Activated naive CD4-positive, alpha-beta T cell treated with anti-CD3 and anti-CD28 coated beads for 36 hours (primary cell): ENCODE measurements at places on chromosomes 4 and X. TPM values are rescaled to one million over a fixed set of nuclear protein-coding genes. Genes with fewer than 3 reads are reported as not detected.
A peak's percentile ranks its signal among the peaks of the same experiment; 100 is the strongest.

NALF2 gene
- 0.29 TPM for total RNA-seq

ASB11 gene
- total RNA-seq, result not detected

TMSB15A gene
- total RNA-seq, result 1.5 TPM

CHRNA9 gene
- total RNA-seq, result not detected

MGAT4D gene
- total RNA-seq, result not detected

MAGEB1 gene
- not detected for total RNA-seq

PAK3 gene
- total RNA-seq, result 0.55 TPM

ARMCX1 gene
- total RNA-seq, result 3.0 TPM

H2BW2 gene
- total RNA-seq, result not detected

DNA sequence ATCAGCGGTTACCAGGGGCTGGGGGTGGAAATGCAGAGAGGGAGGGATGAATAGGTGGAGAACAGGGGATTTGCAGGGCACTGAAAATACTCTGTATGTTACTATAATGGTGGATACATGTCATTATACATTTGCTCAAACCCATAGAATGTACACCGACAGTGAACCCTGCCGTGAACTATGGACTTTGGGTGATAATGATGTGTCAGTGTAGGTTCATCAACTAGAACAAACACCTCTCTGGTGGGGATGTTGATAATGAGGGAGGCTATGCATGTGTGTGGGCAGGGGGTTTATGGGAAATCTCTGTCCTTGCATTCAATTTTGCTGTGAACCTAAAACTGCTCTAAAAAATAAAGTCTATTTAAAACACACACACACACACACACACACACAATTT, 11.5 kb downstream of the HPSE start:
- H3K4me3 ChIP-seq, result no peak overlapping the region
- no peak for DNase-seq
- H3K27ac ChIP-seq, result no peak overlapping the region
- H3K27me3 ChIP-seq, result no peaks in the 10 kb centered on the region
- H3K36me3 ChIP-seq, result peaks cover 14% of the 10 kb centered on the region

GRCh38 chrX:40281336-40282005, 183.7 kb upstream of the BCOR start:
- H3K27ac ChIP-seq, result no peak overlapping the region
- H3K4me1 ChIP-seq, result peaks cover 12% of the 10 kb centered on the region
- DNase-seq, result peak; percentile 17
- no peak overlapping the region for H3K4me3 ChIP-seq
- H3K36me3 ChIP-seq, result no peaks in the 10 kb centered on the region

DNA sequence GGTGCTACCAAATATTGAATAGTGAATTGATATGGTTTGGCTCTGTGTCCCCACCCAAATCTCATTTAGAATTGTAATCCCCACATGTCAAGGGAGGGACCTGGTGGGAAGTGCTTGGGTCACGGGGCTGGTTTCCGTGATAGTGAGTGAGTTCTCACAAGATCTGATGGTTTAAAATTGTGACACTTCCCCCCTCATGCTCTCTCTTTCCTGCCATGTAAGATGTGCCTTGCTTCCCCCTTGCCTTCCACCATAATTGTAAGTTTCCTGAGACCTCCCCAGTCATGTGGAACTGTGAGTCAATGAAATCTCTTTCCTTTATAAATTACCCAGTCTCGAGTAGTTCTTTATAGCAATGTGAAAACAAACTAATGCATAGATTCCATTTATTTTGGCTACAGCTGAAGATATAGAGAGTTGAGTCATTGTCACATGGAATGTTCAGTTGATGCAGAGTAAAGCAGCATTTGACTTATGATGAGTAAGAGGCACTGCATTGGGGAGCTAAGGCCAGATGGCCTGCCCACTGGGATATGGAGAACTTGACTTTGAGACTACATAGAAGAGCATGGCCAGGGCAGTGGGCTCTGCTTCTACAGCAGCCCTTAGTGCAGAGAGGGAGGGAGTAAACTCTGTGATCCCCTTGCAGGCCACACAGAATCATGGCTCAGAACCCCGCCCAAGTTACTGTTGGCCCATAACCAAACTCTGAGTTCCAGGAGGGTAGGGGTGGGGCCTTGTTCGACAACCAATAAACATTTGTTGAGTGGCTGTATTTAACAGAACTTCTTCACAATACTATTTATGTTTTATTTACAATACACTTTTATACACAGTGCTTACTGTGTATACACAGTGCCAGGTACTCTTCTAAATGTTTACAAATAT, 34.2 kb downstream of the RAI2 start:
- no peaks in the 10 kb centered on the region for H3K4me1 ChIP-seq
- peaks cover 4% of the 10 kb centered on the region for H3K36me3 ChIP-seq
- no peak overlapping the region for H3K27ac ChIP-seq
- no peak for DNase-seq

GRCh38 chrX:71118985-71119535, 664 bp downstream of the MED12 start:
- DNase-seq, result no peak
- H3K27ac ChIP-seq, result peak overlapping the region; percentile 90
- peaks cover 7% of the 10 kb centered on the region for H3K36me3 ChIP-seq

DNA sequence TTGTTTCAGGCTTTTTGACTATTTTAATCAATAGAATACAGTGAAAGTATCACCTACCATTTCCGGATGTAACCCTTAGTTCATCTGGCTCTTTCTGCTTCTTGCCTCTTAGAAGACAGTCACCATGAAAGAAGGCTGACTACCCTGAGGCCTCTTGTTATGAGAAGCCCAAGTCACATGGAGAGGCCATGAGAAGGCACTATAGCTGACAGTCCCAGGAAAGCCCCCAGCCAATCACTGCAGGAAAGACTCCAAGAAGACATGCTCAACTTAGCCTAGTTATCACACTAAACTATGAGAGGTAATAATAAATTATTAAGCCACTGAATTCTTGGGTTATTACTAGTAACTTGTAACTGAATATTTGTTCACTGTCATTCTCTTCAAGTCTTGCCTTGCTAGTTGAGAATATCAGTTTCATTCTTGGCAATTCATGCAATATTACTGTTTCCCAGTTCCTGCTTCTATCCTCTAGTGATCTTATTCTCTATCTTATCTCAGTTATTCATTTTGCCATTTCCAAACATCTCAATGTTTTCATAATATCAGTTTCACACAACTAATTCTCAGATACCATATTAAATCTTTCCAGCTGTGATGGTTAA, 57.1 kb upstream of the GUCY1A1 start:
- no peak overlapping the region for H3K27ac ChIP-seq
- H3K36me3 ChIP-seq, result no peaks in the 10 kb centered on the region
- H3K4me1 ChIP-seq, result no peaks in the 10 kb centered on the region
- H3K4me3 ChIP-seq, result no peak overlapping the region
- no peak for DNase-seq

DNA sequence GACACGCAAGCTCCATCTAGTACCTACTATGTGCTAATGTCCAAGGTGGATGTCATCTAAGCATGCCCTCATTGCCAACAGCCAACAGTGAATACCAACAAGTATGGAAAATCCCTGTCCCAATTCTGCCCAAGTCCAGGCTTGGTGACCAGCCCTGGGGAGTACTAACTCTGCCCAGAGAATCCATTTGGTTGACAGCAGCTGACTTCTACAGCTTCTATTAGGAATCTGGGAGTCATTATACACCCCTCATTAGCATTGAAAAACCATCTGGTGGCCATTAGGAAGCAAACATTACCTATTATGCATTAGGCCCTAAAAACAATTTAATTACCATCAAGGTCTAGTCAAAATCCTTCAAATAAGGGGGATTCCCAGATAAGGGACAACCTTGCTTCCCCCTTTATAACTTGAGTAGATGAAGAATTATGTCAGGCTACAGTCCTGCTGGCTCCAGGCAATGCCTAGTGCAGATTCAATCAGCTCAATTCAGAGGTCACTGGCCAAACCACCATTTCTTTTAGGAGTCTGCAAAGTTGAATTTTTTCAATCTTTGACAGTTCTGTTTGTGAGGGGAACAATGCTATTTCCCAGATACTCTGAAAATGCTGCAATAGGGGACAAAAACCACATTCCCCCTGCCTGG, 228.0 kb upstream of the LDB2 start:
- DNase-seq, result no peak
- H3K4me3 ChIP-seq, result no peak overlapping the region
- no peak overlapping the region for H3K27ac ChIP-seq
- no peaks in the 10 kb centered on the region for H3K4me1 ChIP-seq

DNA sequence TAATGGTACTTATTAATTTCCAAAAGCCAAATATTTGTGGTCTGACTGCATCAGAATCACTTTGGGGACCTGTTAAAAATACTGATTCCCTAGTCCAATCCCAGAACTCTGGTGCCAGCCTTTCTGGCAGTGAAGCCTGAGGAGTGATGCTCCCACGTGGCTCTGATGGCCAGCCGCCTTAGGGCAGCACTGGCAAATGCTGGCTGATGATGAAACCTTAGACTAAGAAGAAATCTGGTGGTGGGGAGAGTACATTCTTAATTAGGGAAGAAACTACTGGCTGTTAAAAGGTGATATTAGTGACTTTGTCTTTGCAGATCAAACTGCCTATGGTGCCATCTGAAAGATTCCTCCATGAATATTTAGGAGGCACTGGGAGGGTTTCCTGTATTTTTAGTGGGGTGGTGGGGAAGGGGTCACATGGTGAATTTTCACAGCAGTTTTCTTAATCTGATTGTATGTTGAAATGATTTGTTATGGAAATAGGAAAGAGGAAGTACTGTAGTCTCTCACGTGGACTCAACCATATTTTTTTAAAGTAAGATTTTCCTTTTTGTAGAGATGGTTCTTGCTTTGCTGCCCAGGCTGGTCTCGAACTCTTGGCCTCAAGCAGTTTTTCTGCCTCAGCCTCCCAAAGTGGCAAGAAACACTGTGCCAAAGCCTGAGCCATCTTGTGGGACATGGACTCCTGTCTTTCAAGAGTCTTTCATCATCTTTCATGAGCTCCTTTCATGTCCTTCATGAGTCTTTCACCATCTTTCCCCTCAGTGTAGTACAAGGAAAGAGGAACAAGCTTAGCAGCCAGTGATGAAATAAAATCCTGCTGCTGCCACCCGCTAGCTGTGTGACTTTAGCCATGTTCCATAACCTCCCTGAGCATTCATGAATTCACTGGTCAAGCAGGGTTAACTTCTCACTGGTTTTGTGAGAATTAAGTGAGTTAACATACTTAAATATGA, 90.8 kb downstream of the ZNF330 start:
- H3K4me3 ChIP-seq, result no peak overlapping the region
- H3K27me3 ChIP-seq, result peaks cover 4% of the 10 kb centered on the region
- H3K36me3 ChIP-seq, result no peaks in the 10 kb centered on the region
- DNase-seq, result no peak
- H3K4me1 ChIP-seq, result peaks cover 2% of the 10 kb centered on the region

DNA sequence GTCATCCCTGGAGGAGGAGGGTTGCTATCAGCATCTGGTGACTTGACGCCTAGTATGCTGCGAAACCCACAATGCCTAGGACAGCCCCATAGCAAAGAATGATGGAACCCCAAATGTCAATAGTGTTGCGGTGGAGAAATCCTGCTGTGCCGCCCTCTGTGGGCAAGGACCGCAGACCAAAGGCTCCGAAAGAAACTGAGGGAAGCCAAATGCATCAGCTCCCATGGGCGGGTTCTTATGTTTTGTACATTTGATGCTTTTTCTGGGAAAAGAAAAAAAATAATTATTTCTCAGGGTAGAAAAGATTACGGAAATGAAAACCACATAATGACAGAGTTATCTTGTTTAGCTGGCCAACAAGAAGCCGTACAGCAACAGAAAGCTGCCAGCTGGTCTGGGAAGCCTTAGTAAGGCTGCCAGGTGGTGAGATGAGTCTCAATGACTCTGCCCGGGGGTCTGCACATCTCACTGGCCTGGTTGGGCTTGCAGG, 95.0 kb upstream of the TBL1X start:
- DNase-seq, result peak; percentile 6
- H3K36me3 ChIP-seq, result no peaks in the 10 kb centered on the region

- peaks cover 31% of the 10 kb centered on the region for H3K4me1 ChIP-seq
- no peak overlapping the region for H3K4me3 ChIP-seq
- peaks cover 78% of the 10 kb centered on the region for H3K27me3 ChIP-seq
- H3K36me3 ChIP-seq, result peaks cover 8% of the 10 kb centered on the region
- DNase-seq, result no peak
These were observed 19.6 kb downstream of the NKX3-2 start for GRCh38 chr4:13524504-13525243.

GRCh38 chr4:40283413-40283812, 51.7 kb upstream of the CHRNA9 start:
- no peaks in the 10 kb centered on the region for H3K27me3 ChIP-seq
- peak overlapping the region; percentile 19 for H3K4me3 ChIP-seq
- H3K27ac ChIP-seq, result peak overlapping the region; percentile 94
- peaks cover 11% of the 10 kb centered on the region for H3K36me3 ChIP-seq
- DNase-seq, result peak; percentile 44

GRCh38 chrX:103913356-103914020, 48.9 kb upstream of the TMSB15B start:
- H3K27ac ChIP-seq, result no peak overlapping the region
- no peak for DNase-seq
- H3K27me3 ChIP-seq, result no peaks in the 10 kb centered on the region

- peaks cover 10% of the 10 kb centered on the region for H3K4me1 ChIP-seq
- peaks cover 2% of the 10 kb centered on the region for H3K36me3 ChIP-seq
- no peak overlapping the region for H3K27ac ChIP-seq
- no peak for DNase-seq
These were observed 1.2 kb downstream of the USP46 start for GRCh38 chr4:52657618-52658501.

- peaks cover 2% of the 10 kb centered on the region for H3K4me1 ChIP-seq
- DNase-seq, result no peak
- H3K36me3 ChIP-seq, result no peaks in the 10 kb centered on the region
- H3K27ac ChIP-seq, result no peak overlapping the region
- no peak overlapping the region for H3K4me3 ChIP-seq
- no peaks in the 10 kb centered on the region for H3K27me3 ChIP-seq
These were observed 417.4 kb downstream of the CCSER1 start for GRCh38 chr4:90544532-90545045.

- no peaks in the 10 kb centered on the region for H3K4me1 ChIP-seq
- no peak for DNase-seq
- no peaks in the 10 kb centered on the region for H3K36me3 ChIP-seq
- no peaks in the 10 kb centered on the region for H3K27me3 ChIP-seq
- no peak overlapping the region for H3K27ac ChIP-seq
These were observed 489.1 kb downstream of the SMARCA1 start for GRCh38 chrX:129034196-129034595.

DNA sequence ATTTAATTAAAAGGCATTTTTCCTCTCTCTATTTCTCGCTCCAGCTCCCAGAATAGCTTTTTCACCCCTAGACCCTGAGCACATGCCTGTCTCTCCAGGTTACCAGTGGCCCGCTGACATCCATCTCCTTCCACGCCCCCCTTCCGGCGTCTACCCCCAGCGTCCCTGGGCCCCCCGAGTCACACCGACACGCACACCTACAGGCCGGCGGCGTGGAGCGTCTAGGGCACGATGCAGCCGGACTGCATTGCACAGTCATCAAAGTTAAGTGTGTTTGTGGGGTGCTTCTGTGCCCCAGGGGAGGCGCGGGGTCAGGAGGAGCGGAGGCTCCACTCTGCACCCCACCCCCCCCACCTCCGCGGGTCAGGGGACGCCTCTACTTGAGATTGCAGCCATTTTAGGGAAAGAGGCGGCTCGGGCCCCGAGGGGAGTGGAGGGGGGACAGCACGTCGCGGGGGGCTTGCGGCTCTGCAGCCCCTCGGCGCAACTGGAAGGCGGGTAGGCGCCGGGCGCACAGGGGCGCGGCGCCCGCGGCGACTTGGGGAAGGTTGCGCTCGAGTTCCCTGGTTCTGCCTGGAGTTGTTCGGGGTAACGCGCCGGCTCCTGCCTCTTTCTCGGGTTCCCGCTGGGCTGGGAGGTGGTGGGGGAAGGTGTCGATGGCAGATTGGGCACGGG, 112.7 kb downstream of the DHX15 start:
- DNase-seq, result peak; percentile 5
- H3K4me3 ChIP-seq, result peak overlapping the region; percentile 83
- peaks cover 29% of the 10 kb centered on the region for H3K4me1 ChIP-seq
- no peak overlapping the region for H3K27ac ChIP-seq
